IPS DF 19.7 (cell line): ENCODE measurements at places on chromosomes 5 and 9.

GRCh38 chr9:125655066-125655633 is 51.9 kb downstream of the MAPKAP1 start:
- no peak for DNase-seq

DNA sequence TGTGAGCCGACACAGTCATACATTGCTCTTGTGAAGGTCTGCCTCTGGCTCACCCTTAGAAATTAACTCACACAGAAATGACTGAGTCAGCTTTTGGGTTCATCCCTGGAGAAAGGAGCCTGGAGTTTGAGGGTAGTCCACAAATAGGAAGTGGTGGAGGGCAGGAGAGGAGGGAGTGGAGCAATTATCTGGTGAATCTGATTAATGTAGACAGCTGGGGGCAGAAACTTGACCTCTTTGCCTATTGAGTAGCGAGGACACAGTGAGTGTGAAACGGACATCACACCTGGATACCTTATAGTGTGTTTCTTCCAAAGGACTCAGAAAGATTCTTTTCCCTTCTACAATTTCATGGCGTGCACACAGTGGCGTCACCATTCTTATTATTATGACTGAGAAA is 48.5 kb upstream of the MSX2 start:
- no peak for DNase-seq

GRCh38 chr9:36530224-36530623 is 42.5 kb upstream of the MELK start:
- no peak for DNase-seq

- no peak for DNase-seq
Measured at GRCh38 chr5:179805529-179806249, 977 bp downstream of the MGAT4B start.
